ENCODE measurements at places on chromosomes 7 and 10.

DNA sequence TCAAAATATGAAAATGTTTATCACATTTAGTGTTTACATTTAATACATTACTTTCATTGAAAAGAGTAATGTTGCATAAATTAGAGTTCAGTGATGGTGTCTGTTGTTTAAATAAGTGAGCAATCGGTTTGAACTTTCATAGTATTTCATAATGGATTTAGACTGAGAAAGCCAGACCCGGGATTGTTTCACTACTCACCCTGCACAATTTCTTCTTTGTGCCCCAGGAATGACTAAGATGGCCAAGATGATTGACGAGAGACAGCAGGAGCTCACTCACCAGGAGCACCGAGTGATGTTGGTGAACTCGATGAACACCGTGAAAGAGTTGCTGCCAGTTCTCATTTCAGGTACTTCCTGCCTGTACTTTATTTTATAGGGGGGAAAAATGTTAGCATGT, 74.6 kb downstream of the VCL start:
- DNase-seq = no peak

GRCh38 chr7:44224080-44224973, 23.5 kb downstream of the YKT6 start:
- no peak for DNase-seq

DNA sequence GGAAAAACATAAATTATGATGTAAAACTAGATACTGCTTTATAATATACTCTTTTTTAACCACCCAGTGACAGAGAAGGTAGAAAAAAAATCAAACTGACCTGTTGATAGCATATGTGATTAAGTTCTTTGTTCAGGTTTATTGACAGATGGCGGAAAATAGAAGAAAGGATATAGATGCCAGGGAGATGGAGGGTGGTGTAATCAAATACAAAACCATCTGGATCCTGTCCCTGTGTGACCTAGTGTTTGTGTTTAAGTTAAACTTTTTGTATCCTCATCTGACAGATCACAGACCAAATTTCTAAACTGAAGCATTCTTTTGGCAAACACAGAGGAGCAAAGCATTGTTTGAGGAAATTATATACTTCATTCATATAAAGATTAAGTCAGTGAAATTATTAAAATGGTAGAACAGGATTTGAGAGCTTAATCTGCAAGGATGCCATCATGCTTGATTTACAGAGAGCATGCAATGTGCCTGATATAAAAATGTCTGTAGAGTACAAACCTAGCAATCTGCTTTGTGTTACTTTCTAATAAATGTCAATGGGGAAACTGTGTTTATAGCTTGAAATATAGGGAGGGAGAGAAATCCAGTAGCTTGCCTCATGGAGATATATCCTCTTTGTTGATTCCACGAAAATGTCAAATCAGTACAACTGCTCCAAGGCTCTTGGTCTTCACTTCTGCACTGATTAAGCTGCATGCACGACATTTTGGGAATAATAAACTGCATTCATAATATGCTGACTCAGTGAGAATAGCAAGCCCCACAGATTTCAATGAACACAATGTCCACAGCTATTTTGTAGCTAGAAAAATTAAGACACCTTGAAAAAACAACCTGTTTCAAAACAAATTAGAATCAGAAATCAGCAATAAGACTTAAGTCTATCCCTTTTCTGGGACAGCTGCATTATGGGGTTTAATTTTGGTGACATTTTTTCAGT, 39.0 kb downstream of the SEM1 start:
- no peak for DNase-seq

- DNase-seq = no peak
Observed at GRCh38 chr7:38391751-38392150, 118.3 kb upstream of the TARP start.

GRCh38 chr10:12051241-12051640, 8.6 kb upstream of the UPF2 start:
- no peak for DNase-seq

DNA sequence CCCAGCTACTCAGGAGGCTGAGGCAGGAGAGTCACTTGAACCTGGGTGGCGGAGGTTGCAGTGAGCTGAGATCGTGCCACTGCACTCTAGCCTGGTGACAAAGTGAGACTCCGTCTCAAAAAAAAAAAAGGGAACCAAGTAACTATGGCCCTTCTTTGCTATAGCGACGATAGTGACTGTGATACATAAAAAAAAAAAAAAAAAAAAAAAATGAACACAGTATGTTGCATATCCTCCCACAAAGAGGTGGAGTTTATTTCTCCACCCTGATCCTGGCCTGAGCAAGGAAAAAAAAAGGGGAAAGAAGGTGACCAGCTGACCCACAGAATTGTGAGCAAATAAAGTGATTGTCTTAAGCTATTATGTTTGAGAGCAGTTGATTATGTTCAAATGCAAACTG, 42.3 kb upstream of the STEAP1B start:
- DNase-seq = no peak

DNA sequence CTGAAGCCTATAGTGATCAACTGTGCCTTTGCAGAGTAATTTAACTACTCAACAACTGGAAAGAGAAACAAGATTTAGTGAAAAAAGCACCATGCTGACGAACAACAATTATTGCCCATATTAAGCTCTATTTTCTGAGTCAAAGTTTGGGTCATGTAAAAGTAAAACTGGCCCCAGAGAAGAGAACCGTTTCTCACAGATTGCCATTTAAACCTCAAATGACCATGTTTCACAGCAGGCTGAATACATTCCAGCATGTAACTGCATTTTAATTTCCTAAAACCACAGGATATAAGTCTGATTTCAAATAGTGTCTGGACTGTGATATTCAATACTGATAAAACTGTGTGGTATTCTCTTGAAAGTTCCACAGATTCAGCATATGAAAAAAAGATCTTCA, 140.7 kb downstream of the ATE1 start:
- DNase-seq = no peak

- peak; percentile 73 for DNase-seq
Observed at GRCh38 chr7:3922175-3922635, 621.2 kb downstream of the SDK1 start.

Data from NT2/D1 (cell line).